ENCODE measurements at places on chromosomes 2 and 18.

- DNase-seq: no peak
Measured at GRCh38 chr2:124261456-124261855, 236.4 kb downstream of the CNTNAP5 start.

DNA sequence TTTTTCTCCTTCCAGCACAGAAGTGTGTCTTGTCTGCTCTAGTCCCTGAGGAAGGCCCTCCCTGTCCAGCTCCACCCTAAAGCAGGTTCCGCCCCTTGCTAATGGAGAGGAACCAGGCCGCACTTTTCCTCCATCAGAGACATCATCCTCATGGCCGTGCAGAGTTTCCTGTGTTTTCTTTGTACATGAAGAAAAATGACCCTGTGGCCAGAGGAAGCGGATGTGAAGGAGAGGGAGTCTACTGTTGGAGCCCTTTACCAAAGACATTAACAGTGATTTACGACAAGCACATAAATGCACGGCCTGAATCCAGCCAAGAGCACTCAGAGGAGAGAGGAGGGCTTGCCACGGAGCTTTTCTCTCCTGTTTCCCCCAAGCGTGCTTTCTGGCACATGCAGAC, 109.5 kb downstream of the RNF144A start:
- no peak for DNase-seq

GRCh38 chr18:70089858-70090257, 115.6 kb downstream of the RTTN start:
- DNase-seq: no peak

GRCh38 chr18:32440518-32440917, 30.2 kb downstream of the GAREM1 start:
- no peak for DNase-seq

DNA sequence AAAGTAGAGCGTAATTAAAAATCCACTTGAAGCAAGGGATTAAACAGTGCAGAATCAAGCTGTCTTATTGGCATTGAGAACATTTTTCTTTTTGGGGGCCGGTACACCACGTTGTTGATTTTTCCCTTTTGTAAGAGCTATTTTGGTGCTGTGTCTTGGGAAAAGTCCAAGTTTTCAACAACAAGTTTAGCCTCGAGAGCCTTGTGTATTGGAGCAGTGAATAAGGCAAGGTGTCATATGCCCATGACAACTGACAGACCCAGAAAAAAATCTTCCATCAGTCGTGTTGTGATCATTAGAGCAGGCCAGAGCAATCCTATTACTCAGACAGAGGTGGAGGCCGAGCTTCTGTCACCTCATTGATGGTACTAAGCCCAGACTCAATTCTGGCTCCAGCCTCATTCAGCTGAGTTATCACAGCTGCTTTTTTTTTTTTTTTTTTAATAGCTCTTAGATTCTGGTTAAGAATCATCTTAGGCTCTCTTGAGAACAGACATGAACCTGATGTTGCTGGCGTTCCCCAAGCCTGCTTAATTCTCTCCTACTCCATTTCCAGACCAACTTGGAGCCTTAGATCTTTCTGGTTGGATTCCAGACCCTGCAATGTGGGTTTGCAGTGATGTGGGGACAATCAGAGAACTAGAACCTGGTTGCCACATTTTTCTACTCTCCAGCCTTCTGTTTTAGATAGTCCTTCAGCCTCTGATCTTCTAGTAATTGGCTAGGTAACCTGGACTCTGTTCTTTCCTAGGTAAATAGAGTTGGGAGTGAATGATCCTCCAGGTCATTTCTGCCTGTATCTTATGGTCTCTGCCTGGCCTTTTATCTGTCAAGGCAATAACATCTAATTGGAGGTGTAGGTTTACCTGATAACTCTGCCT, 43.1 kb downstream of the MOGAT1 start:
- DNase-seq: no peak

DNA sequence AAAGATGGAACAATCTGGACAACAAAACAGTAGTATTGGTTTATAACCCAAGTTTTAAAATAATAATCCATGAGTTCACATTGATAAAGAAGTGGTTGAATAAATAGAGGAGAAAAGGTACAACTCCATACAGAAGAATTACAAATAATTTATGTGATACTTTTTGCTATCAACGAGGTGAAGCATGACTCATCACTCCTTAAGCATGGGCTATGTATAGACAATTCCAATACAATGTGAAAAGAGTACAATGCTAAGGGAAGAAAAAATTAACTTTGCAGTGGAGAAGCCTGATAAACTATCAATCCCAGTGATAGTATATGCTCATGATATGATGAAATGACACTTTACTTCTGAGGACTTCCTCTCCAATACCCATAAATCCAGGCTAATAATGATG, 312.9 kb downstream of the GULP1 start:
- no peak for DNase-seq

DNA sequence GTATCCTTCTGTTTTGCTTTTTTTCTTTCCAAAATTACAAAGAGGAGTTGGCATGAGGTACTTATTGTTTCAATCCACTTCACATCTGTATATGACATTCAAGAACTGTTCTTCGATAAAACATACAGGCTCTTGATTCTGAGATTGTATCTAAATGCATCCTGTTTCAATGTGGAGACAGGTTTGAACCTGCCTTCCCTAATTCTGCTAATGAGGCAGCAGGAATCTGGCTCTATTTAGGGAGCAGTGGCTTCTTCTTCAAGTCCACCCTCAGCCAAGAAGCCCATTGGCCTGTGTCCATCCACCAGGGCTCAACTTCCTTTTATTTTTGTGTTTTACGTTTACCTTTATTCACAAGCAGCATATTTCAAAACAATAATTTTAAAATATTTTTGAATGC, 84.8 kb upstream of the PIK3C3 start:
- no peak for DNase-seq
